Adrenal gland (tissue), 19 donors: ENCODE measurements at places on chromosomes 16 and 17. TPM values are rescaled to one million over a fixed set of nuclear protein-coding genes. Genes with fewer than 3 reads are reported as not detected.

DNA sequence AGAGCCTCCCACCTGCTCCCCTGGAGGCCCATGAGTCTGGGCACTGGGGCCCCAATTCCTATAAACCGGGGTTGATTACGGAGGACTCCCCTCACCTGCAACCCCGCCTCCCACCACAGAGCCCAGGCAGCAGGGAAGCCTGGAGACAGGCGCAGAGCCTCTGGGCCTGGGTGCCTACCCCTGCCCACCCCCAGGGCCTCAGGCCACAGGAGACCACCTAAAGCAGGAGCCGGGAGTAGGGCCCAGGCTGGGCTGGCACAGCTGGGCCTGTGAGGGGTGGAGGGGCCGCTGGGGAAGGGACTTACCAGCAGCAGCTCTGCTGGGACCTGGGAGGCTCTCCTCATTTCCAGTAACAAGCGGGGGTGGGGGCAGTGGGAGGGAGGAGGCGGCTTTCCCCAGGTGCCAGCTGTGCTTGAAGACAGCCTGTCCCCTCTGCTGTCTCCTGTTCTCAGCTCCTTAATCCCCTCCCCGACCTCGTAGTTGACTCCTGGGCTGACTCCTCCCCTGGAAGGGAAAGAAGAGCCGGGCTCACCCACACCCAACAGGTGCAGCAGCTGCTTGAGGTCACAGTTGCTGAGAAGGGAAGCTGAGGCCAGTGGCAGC is 46.8 kb downstream of the TMEM235 start:
- H3K4me1 ChIP-seq, result no peaks in the 10 kb centered on the region
- H3K27me3 ChIP-seq, result no peaks in the 10 kb centered on the region
- DNase-seq, result no peak
- H3K27ac ChIP-seq, result no peak overlapping the region

The GRIN2A gene
- 0.38 TPM for total RNA-seq

GRCh38 chr17:74012465-74012864 is 191.0 kb upstream of the RPL38 start:
- DNase-seq, result no peak
- no peaks in the 10 kb centered on the region for H3K36me3 ChIP-seq
- no peaks in the 10 kb centered on the region for H3K4me1 ChIP-seq
- H3K27me3 ChIP-seq, result no peaks in the 10 kb centered on the region

The ERN1 gene
- 67.7 TPM for total RNA-seq

DNA sequence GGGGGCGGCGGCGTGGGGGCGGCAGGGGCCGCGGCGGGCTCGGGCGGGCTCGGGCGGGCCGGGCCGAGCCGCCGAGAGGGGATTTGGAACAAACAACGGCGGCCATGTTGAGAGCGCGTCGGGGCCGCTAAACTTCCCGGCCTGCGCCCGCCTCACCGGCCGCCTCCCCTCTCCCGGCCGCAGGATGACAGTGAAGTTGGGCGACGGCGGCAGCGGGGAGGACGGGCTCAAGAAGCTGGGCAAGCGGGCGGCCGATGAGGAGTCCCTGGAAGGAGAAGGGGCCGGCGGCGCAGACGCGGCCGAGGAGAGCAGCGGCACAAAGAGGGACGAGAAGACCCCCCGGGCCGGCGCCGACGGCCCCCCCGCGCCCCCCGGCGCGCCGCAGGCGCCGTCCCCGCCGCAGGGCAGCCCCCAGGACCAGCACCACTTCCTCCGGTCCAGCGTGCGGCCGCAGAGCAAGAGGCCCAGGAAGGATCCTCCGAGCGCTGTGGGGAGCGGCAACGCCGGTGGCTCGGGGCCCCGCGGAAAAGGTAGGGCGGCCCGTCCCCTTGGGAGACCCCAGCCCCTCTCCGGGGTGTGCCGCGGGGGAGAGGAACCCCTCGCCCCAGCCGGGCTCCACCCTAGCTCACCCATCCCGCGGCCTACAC is 2.4 kb downstream of the CRAMP1 start:
- H3K36me3 ChIP-seq, result no peaks in the 10 kb centered on the region
- peak overlapping the region; percentile 46 for H3K27ac ChIP-seq
- no peaks in the 10 kb centered on the region for H3K27me3 ChIP-seq
- DNase-seq, result peak; percentile 32
- peaks cover 21% of the 10 kb centered on the region for H3K4me1 ChIP-seq

DNA sequence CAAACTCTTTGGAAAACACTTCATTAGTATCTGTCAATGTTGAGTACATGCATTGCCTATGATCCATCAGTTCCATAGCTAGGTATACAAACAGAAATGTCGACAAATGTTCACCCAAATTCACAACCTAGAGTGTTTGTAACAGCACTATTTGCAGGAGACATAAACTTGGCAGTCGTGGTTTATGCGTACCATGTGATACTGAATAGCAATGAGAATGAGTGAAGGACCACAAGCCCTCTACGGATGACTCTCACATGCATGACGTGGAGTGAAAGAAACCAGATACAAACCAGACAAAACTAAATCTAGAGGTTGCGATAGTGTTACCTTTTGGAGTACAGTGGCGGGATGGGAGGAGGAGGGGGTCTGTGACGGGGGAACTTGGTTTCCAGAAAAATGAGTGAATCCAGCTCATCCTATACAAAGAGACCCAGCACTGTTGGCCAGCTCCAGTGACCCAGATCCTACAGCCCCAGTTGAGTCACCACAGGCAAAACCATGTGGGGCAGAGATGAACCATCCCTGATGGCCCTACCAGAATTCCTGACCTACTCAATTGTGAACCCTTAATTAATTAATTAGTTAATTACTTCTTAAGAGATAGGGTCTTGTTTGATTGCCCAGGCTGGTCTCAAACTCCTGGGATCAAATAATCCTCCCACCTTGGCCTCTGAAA is 15.9 kb upstream of the ULK2 start:
- no peak overlapping the region for H3K27ac ChIP-seq
- H3K36me3 ChIP-seq, result no peaks in the 10 kb centered on the region
- no peaks in the 10 kb centered on the region for H3K4me1 ChIP-seq
- no peak overlapping the region for H3K4me3 ChIP-seq

- no peaks in the 10 kb centered on the region for H3K27me3 ChIP-seq
- DNase-seq, result no peak
- H3K4me1 ChIP-seq, result no peaks in the 10 kb centered on the region
- no peak overlapping the region for H3K4me3 ChIP-seq
- no peak overlapping the region for H3K27ac ChIP-seq
These were observed 35.9 kb upstream of the ACSM2B start for GRCh38 chr16:20611975-20612481.

DNA sequence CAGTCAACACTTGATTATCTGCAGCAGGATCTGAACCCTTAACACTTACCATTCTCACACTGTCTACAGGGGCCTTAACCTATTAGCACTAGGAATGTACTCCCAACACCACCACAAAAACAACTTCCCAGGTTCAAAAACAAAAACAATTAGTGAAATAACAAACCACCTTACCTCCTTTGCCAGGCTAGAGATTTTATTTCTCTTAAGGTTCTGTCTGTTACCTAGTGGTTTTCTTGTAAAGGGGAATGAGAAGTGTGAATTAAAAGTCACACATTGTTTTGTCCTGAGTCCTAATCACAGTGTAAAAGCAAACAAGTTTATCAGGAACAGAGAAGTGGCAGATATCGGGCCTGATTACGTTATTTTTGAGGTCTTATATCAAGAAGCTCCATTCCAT is 9.7 kb downstream of the SMARCE1 start:
- H3K4me3 ChIP-seq, result no peak overlapping the region
- no peak for DNase-seq
- H3K36me3 ChIP-seq, result no peaks in the 10 kb centered on the region
- H3K4me1 ChIP-seq, result no peaks in the 10 kb centered on the region
- no peak overlapping the region for H3K27ac ChIP-seq

The TRPV2 gene
- total RNA-seq, result 34.1 TPM

DNA sequence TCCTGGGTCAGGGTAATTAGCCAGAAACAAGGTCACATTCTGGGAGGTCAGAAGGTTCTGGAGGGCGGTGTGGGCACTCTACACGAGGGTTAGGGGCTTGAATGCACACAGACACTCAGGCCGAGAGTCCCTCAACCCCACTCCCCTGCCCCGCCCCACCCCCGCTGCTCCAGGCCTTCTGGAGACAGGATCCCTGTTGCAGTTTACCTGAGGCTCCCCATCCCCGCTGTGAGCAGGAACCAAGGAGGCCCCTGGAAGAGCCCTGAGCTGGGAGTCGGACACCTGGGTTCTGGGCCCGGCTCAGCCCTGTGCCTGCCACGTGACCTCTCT is 4.4 kb upstream of the ACTG1 start:
- no peaks in the 10 kb centered on the region for H3K27me3 ChIP-seq
- H3K4me3 ChIP-seq, result no peak overlapping the region
- no peaks in the 10 kb centered on the region for H3K36me3 ChIP-seq
- no peak for DNase-seq

The PROCA1 gene
- 0.81 TPM for total RNA-seq

DNA sequence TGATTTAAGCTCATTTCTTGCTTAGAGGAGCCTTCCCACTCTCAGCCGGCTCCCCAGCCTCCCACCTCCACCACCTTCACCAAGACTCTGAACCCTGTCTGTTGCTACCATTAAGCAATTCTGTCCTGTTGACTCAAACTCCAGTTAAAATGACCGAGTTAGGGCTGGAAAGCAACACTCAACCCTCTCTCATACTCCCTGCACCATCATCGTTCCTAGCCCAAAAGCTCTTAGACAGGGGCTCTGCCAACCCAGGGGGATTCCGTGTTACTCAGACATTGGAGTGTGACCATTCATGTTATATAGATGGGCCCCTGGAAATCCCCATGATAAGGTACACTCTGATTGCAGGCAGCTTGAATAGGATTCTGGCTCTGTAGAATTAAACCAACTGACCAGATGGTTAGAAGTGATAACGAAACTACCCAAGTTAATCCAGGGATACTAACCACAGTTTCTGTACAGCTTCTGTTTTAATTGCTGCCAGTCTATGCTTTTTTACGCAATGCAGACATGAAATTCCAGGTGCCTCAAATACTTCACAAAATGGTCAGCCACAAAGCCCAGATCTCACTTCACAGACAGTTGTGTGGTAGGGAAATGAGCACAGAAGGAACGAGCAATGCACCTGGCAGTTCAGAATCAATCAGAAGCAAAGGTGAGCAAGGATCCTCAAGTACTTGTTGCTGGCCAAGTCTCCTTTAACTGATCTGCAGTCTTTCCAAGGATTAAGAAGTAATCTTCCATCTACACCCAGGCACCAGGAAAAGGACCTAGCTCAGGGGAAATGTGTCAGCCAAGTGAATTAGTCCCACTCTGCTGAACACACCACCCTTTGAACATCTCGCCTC is 2.1 kb downstream of the SSTR2 start:
- peaks cover 13% of the 10 kb centered on the region for H3K27me3 ChIP-seq
- H3K36me3 ChIP-seq, result no peaks in the 10 kb centered on the region
